Mesangial cell (primary cell): ENCODE measurements at places on chromosomes 1 and 21. TPM values are rescaled to one million over a fixed set of nuclear protein-coding genes. Genes with fewer than 3 reads are reported as not detected.

CLCNKB gene
- 0.33 and 1.4 TPM in 2 replicates for total RNA-seq

OR2T11 gene
- not detected in 2 replicates for total RNA-seq

KAZN gene
- 3.6 and 11.0 TPM in 2 replicates for total RNA-seq

SEMA6C gene
- total RNA-seq = 5.4 and 8.0 TPM in 2 replicates

SEC16B gene
- total RNA-seq = 1.5 and 3.2 TPM in 2 replicates
